Right forelimb (tissue), 1 donor: ENCODE measurements at places on chromosomes 3 and 15.

DNA sequence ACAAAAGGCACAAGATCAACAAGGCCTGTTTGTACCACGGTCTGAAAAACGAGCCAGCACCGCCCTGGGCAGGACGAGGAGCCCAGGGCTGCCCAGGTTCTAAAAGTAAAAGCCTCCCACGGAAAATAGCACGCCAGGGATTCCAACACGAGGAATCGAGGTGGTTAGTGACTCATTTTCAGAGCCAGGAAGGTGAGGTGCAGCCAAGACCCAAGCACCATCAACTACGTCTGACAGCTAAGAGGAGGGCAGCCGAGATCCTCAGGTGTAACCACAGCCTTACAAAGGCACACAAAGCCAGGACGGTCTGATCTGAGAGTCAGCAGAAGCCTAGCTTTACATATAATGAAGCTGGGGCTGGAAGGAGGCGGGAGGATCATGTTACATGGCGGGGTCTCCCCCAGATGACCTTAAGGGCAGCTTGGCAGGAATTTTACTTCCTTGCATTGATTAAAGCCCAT, 52.5 kb downstream of the ATP10A start:
- DNase-seq = no peak

DNA sequence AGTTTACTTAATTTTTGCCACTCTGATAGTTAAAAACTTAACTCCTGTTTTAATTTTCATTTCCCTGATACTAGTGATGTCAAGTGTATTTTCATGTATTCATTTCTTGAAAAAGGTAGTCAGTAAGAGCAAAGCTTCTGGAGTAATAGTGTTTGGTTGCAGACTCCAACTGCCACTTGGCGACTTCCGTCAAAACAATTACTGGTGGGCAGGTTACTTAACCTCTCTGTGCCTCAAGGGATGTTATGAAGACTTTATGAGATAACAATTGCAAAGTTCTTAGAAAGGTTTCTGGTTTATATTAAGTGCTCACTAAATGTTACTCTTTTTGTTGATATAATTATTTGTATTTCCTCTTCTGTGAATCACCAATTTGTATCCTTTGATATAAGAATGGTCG, 129.7 kb downstream of the NFKBIZ start:
- no peak for DNase-seq

GRCh38 chr3:12659316-12660015, 4.5 kb downstream of the RAF1 start:
- no peak for DNase-seq

DNA sequence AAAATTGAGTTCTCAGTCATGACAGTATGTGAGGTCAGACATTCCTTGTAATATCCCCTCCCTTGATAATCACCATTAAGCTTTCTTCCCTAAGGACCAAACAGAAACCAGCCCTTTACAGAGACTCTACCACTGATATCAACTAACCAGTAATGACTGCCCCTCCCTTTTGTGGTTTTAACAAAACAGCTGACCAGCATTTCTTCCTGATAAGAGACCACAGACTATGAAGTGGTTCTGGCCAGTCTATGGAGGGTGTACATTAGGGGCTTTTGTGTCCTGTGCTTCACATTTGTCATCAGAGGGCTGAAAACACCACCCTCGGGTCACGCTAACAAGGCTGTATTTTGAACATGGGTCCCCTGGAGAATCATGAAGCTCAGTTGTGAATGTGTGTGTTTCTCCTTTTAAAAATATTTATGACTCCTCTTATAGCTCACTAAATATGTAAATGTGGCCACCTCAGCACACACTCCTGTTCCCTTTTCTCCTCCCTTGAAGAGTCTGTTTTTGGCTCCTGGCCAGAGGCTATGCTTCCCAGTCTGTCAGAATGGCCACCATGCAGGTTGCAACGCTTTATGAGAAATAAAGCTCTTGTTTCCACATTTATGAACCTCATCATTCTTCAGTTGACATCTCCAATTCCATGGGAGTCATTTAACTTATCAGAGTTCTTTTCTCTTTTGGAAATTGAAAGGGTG, 239.3 kb downstream of the CPNE4 start:
- no peak for DNase-seq

DNA sequence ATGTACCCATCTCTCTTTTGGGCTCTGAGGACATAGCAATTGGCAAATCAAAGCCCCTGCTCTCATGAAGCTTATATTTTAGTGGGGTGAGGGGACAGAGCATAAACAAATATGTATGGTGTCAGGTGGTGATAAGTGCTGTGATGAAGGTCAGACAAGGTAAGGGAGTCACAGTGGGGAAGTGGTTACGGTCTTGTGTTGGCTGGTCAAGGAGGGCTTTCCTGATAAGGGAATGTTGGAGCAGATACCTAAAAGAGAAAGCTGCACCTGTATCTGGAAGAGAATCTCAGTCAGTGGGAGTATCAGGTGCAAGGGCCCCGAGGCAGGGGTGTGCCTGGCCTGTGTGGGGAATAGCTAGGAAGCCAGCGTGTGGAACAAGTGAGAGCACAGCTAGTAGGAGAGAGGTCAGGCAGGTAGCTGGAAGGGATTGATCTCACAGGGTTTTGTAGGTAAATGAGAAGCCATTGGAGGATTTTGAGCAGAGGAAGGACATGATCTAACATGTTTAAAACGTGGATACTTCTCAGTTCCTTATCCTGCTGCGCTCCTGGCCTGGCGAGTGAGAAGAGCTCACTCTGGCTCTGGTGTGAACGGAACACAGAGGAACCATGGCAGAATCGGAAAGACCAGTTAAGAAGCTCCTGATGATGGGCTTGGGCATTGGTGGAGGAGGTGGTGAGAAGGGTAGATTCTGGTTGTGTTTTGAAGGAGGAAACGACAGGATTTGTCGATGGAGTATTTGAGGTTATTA, 35.5 kb downstream of the MRAS start:
- no peak for DNase-seq

- DNase-seq = no peak
Observed at GRCh38 chr15:78739996-78740903, 71.0 kb downstream of the ADAMTS7 start.

DNA sequence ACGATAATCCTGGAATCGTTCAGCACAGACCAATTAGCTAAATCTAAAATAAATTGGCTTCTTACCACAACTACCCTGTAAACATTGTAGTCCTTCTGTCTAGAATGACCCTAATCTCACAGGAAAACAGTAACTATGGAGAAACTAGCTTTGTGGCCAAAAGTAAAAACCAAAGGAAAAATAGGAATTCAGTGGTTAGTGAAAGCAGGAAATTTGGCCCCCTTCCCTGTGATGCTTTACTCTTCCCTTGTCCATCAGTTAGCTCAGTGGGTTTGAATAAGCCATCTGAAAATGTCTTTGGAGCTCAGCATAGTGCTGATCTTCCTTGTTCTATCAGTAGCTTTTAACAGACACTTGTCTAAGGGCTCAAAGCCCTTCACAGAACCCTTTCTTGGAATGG, 1.6 kb downstream of the NMD3 start:
- no peak for DNase-seq

- DNase-seq = no peak
Observed at GRCh38 chr3:111910806-111911205, 51.7 kb downstream of the PHLDB2 start.

GRCh38 chr3:103977417-103977816, 1389.3 kb upstream of the ALCAM start:
- DNase-seq = no peak

GRCh38 chr3:88412346-88412745, 262.6 kb downstream of the C3orf38 start:
- no peak for DNase-seq

GRCh38 chr3:123621186-123621849, 36.5 kb upstream of the HACD2 start:
- DNase-seq = no peak

- no peak for DNase-seq
Observed at GRCh38 chr3:16357186-16358121, 92.4 kb downstream of the OXNAD1 start.

DNA sequence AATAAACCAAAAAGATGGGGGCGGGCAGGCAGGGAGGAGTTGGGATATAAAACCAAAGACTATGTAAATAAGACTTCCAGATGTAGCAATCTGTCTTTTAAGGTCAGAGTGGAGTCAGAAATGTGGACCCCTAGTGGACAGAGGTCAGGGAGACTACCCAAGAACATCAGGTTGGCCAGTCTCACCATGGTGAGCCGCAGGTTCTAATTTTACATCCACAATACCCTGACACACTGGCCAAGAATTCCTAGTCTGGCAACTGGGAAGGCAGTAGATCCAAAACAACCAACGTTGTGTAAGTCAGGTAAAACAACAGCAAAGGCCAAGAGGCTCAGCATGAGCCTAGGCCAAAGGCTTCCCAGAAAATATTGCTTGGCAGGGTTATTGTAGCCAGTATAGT, 203.4 kb downstream of the FOXP1 start:
- no peak for DNase-seq

- no peak for DNase-seq
Observed at GRCh38 chr3:193134856-193135255, 106.2 kb upstream of the PLAAT1 start.

- DNase-seq = no peak
Observed at GRCh38 chr3:125386811-125387210, 11.7 kb upstream of the ZNF148 start.

DNA sequence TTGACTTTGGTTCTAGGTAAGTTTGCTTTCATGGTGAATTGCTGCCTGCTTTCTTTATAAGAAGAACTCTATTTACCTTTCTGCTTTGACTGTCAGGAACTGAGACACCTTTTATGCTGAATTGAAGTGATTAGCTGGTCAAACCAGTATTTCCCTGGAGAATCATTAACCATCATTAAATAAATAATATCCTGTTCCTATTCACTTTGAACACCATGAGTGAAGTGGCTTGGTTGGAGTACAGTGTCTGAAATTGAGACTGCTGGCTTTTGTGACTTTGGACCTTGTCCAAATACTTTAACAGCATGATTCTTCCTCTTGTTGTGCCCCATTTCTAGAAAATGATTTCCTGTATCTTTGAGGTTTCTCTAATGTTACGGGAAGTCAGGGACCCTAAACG, 5.6 kb upstream of the TMEM62 start:
- no peak for DNase-seq

GRCh38 chr3:13200946-13201345, 127.7 kb upstream of the IQSEC1 start:
- DNase-seq = no peak

- no peak for DNase-seq
Observed at GRCh38 chr3:74409066-74409465, 205.4 kb downstream of the CNTN3 start.

GRCh38 chr15:39594446-39595337, 13.8 kb downstream of the THBS1 start:
- no peak for DNase-seq

- no peak for DNase-seq
Observed at GRCh38 chr15:81037952-81038743, 37.4 kb downstream of the TLNRD1 start.

GRCh38 chr3:177894081-177894728, 642.0 kb upstream of the KCNMB2 start:
- no peak for DNase-seq

DNA sequence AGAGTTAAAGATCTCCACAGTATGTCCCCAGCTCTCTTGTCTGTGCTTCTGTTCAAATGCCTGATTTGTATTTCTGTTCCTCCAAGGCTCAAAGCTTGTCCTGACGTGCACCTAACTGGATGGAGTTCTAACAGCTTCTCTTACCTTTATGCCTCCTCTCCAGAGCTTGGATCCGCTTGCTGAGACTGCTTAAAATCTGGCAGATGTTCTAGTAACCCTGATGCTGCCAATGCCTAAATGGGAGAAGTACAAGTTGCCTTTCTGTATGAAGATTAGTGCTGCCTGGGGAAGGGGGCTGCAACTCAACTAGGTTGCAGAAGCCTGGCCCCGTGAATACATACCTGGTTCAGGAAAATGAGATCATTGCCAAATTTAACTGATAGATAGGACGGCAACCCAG, 354.5 kb upstream of the KCNMB2 start:
- no peak for DNase-seq

DNA sequence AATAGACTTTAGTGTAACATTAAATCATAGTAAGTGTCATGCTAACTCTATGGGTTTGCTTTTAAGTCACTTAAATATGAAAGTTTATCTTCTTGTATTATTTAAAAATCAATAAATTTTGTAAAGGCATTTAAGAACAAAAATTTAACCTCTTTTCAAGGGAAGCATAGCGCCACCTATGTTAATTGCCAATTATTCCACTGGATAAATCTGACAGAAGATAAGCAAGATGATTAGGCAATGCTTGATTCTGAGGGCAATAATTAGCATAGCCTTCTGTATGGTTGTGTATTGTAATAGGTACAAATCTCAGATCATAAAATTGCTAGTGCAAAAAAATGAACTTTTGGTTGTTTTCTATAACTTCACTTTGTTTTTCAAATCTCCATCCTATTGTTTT, 560.1 kb downstream of the GRM7 start:
- DNase-seq = no peak

DNA sequence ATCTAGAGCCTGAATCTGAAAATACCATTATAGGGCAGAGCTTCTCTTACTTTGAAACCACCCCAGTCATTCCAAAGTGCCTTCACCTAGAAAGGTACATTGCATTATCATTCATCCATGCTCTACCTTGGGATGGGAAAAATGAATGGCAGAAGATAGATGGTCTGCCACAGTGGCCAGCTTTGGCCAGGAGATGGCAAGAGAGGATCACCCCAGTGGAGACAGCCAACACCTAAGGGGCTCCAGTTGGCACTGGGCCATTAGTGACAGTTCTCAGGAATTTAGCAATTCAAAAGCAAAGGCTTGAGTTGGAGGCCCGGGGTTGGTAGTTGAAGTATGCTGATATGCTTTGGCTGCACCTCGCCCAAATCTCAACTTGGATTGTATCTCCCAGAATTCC, 253.6 kb upstream of the MRPL3 start:
- no peak for DNase-seq

- DNase-seq = no peak
Observed at GRCh38 chr3:84100861-84101260, 857.9 kb upstream of the CADM2 start.

- DNase-seq = no peak
Observed at GRCh38 chr3:189947068-189947467, 173.6 kb downstream of the P3H2 start.

GRCh38 chr3:139689708-139690228, 12.0 kb upstream of the NMNAT3 start:
- DNase-seq = no peak

DNA sequence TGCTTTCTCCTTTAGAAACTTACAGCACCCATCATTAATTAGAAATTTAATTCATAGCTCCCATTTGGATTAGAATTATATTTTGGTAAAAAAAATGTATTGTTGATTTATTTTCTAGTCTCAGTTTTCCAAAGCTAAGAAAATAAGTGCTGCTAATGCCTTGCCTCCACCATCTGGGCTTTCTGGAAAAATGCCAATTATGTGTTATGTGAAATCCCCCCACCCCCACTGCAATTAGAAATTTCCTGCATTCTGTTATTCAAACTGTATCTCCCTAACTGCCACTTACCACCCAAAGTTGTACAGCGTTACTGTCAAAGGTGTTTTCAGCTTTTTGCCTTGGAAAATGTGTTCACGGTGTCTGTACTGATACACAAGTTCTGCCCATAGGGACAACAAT, 617.2 kb upstream of the UBE2E2 start:
- DNase-seq = no peak

GRCh38 chr3:7447197-7447769, 586.4 kb downstream of the GRM7 start:
- no peak for DNase-seq
